ENCODE measurements at places on chromosomes 2 and 18.

- no peak for DNase-seq
Measured at GRCh38 chr2:196592331-196592910, 47.1 kb upstream of the CCDC150 start.

- no peak for DNase-seq
Measured at GRCh38 chr2:216735086-216735485, 39.7 kb upstream of the IGFBP5 start.

DNA sequence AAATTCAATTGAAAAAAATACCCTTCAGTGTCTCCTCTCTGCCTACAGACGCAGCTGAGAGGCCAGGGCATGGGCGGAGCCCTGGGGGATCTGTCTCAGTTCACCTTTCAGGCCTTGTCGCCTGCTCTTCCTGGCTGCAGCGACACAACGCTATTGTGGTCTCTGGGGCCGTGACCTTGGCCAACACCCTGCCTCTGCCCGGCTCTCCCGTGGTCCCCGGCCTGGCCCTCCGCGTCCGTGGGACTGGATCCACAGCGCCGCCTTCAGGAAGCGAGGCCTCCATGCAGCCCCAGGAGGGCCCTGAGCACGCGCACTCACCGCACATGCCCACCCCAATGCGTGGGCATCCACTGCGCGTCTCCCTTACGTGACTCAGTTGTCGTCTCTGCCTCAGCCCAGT, 81.1 kb downstream of the MRPS9 start:
- no peak for DNase-seq

DNA sequence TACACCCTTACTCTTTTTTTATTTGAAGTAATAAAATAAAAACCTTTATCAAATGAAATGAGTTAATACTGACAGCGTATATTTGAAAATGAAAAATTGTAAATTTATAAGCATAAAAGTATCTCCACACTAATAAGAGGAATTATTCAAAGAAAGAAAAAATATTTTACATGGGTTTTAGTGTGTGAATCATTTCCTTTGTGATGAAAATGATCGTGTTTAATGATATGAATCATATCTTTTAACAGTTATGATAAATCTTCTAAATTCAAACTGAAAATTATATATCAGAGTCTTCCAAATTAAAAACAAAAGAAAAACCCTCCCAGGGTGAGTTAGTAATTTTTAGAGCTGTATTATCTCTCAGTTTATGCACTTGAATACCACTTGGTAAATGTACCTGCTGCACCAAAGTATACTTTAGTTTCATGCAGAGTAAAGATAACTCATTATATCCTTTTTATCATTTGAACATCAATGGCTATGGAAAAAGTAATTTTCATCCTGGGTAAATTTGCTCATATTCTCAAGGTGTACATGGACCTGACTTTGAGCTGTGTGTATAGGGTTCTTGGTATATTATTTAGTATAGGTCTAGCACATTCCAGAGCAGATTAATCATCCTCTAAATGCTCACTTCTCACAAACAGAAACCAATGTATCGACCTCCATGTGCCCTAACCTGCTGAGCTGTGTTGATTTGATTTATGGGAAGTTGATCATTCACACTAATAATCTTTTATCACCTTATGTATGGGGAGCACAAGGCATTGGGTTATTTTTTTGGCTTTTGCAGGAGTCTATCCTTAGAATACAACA, 98.7 kb upstream of the VWC2L start:
- no peak for DNase-seq

DNA sequence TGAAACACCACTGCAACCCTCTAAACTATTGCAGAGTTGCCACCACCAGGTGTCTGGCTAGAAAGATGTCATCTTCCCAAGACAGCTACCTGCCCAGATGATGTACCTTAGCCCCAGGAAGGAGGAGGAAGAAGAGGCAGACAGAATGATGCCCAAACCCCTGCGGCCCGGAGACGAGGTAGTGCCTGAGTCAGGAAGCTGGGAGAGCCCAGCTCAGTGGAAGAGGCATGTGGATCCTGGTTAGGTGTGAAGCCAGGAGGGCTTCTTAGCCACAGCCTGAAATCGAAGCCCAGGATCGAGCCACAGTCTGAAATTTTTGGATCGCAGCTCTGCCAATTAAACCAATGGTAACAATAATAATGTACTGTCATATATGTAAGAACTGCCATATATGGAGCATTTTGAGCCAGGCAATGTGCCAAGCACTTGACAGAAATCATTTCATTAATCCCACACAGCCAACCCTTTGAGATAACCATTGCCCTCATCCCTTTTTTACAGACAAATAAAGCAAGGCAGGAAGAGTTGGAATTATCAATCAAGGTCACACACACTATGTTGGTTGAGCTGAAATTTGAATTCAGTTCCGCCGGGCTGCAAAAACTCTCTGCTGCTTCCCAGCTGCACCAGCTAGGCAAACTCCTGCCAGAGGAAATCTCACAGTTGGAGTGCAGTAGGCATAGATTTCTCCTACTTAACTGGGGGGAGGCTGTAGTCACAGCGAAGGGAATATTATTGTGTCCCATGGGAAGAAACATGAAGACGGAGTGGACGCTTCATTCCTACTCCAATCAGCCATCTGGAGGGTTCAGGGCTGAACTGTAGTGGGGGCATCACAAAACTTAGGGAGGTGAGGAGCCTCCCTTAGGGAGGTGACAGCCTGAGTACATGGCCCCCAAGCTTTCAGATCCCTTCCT, 19.4 kb upstream of the CYP1B1 start:
- no peak for DNase-seq

GRCh38 chr18:34493566-34494358, 216.3 kb upstream of the DTNA start:
- DNase-seq = no peak

GRCh38 chr2:164567335-164567989, 53.8 kb downstream of the GRB14 start:
- no peak for DNase-seq

DNA sequence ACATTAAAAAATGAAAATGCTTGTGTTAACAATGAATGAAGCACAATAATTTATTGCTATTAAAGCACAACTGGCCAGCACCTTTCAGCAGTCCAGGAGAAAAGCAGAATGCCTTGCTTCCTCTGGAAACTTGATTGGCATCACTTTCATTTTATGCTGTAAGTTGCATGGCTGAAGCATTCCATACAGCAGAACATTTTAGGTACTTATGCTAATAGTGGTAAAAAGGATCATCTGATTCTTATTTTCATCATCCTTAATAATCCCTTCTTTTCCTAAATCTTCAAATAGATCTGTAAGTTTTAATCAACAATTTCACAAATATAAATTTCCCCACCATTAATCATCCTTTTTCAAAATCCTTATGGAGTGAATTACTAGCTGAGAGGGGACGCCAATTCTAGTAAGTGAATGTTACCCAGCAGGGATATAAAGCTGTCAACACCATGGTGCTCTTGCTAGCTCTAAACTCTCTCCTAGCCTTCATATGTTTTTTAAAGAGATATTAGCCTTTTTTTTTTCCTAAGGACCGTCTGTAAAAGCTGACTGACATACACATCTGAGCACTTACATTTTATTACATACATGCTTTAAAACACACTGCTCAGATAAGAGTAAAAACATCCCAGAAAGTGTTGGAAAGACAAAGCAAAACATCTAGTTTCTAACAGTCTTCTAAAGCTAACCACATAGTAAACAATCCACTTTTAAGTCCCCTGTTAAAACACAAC, 5.3 kb downstream of the SATB2 start:
- DNase-seq = no peak

- DNase-seq = peak; percentile 73
Measured at GRCh38 chr2:18814387-18814786, 225.0 kb upstream of the NT5C1B start.

Data from brain pericyte (primary cell).